ENCODE measurements at places on chromosomes 1 and 21.

DNA sequence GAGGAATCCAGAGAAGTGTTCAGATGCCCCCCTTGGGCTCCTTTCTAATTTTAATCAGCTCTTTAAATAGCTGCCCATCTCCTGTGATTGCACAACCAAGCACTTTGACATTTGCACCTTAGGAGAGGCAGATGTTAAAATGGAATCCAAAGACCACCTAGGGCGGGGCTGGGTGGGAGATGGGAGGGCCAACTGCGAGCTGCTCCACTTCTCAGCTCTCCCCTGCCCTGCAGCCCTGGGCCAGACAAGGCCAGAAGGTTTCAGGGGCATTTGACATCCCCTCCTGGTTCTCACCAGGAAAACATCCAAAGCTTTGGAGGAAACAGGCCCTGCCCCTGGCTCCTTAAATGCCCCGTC, 106.9 kb downstream of the DHRS3 start:
- no peak for DNase-seq

- DNase-seq: no peak
Measured at GRCh38 chr1:21590126-21590880, 78.9 kb downstream of the RAP1GAP start.

- no peak for DNase-seq
Measured at GRCh38 chr1:10765734-10766478, 30.5 kb downstream of the CASZ1 start.

DNA sequence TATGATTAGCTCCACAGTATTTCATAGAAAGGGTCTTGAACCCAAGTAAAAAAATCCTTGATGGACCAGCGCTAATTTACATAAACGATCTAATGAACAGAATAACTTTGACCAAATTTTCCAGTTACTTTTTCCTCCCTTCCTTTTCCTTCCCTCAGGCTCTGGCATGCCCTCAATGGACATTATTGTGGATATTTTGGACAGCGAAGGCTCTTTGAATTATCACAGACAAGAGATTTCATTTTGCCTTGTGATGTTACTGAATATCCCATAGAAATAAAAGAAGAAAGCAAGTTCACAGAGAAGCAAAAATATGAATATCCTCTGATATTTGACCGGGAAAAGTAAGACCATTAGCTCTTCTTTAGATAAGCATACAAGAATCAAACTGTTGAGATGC, 60.3 kb upstream of the EXO1 start:
- no peak for DNase-seq

- no peak for DNase-seq
Measured at GRCh38 chr1:6898974-6899539, 113.8 kb downstream of the CAMTA1 start.

- DNase-seq: no peak
Measured at GRCh38 chr21:30710499-30710898, 8.1 kb downstream of the KRTAP21-3 start.

DNA sequence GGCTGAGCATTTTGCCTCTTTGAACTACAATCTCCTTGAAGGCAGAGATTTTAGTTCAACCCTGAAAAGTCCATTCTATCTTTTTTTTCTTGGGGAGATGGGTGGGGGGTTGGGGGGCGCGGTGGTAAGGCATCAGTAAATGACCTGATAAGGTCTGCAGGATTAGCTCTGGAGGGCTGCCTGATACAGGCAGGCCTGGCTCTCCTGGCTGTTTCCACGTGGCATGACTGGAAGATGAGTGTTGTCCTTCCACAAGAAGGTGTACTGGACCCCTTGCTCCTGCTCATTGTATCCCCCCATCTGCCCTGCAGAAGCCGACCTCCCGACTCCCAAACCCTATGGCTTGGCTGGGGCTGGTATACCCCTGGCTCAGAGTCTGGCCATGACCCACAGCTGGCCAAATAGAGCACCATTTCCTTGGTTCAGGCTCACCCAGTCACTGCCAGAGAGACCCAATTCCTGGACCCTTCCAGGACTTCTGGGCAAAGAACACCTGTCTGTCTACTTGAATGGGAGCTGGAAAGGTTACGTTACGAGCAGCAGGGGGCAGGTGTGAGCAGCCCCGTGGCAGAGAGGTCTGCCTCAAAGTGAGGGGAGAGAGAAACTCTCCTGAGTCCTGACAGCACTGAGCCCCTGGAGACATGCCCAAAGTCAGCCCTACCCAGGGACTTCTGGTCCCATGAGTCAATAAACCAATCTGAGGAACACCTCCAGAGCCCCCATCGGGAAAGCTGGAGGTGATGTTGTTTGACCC, 17.0 kb downstream of the DHRS3 start:
- no peak for DNase-seq

Measured in progenitor cell of endocrine pancreas (in vitro differentiated cells).